Fibroblast of upper back skin (primary cell): ENCODE measurements at places on chromosomes 2 and 18.

DNA sequence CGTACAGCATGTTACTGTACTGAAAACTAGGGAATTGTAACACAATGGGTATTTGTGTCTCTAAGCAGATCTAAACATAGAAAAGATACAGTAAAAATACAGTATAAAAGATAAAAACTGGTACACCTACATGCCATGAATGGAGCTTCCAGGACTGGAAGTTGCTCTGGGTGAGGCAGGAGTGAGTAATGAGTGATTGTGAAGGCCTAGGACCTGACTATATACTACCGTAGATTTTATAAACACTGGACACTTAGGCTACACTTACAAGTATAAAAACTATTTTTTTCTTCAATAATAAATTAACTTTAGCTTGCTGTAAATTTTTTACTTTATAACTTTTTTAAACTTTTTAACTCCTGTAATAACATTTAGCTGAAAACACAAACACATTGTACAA, 324.4 kb upstream of the TNP1 start:
- no peak for DNase-seq

DNA sequence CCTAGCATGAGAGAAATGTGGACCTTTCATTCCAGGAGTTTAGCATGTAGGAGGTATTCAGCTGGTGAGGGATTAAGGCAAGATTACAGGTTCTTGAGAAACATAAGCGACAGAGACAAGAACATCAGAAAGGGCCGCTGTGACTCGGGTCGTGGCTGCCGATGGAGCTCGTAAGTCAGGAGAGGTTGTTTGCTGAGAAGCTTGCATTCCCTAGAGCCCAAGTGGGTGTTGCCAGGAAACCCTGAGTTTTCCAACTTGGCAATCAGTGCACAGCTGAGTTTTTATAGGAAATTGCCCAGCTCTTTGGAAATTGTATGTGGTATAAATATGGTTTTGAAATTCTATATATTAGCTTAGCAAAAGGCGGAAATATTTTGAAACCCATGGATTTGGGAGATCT, 46.4 kb upstream of the CYP1B1 start:
- no peak for DNase-seq

DNA sequence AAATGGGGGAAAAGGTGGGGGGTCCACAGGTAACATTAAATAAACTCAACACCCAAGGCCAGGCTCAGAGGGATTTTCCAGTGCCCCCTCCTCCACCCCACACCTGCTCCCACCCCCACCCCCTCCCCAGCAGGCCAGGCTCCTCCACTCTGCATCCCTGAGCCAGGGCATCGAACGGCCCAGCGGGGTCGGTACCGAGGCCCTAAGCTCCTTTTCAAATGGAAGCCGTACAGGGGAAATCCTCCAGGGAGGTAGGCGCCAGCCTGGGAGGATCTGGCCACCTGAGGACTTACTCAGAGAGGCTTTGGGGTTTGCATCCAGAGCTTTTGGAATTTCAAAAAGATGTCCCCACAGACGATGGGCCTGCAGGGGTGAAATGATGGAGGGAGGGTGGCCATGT, 46.5 kb downstream of the ZFP36L2 start:
- no peak for DNase-seq

- DNase-seq = peak; percentile 83
Measured at GRCh38 chr18:6624661-6625311, 104.7 kb upstream of the ARHGAP28 start.

GRCh38 chr2:217799563-217800432, 203.0 kb downstream of the TNS1 start:
- DNase-seq = no peak

GRCh38 chr18:3649633-3650426, 199.9 kb downstream of the TGIF1 start:
- peak; percentile 79 for DNase-seq

- no peak for DNase-seq
Measured at GRCh38 chr2:28357948-28358667, 34.5 kb upstream of the FOSL2 start.
